Amniotic stem cell (primary cell): ENCODE measurements at places on chromosomes 1 and 21.

- no peak for DNase-seq
Observed at GRCh38 chr1:25503551-25504426, 39.6 kb upstream of the LDLRAP1 start.

GRCh38 chr1:10714337-10715114 is 81.9 kb downstream of the CASZ1 start:
- DNase-seq = no peak

- no peak for DNase-seq
Observed at GRCh38 chr1:112247036-112247597, 148.9 kb upstream of the CTTNBP2NL start.

DNA sequence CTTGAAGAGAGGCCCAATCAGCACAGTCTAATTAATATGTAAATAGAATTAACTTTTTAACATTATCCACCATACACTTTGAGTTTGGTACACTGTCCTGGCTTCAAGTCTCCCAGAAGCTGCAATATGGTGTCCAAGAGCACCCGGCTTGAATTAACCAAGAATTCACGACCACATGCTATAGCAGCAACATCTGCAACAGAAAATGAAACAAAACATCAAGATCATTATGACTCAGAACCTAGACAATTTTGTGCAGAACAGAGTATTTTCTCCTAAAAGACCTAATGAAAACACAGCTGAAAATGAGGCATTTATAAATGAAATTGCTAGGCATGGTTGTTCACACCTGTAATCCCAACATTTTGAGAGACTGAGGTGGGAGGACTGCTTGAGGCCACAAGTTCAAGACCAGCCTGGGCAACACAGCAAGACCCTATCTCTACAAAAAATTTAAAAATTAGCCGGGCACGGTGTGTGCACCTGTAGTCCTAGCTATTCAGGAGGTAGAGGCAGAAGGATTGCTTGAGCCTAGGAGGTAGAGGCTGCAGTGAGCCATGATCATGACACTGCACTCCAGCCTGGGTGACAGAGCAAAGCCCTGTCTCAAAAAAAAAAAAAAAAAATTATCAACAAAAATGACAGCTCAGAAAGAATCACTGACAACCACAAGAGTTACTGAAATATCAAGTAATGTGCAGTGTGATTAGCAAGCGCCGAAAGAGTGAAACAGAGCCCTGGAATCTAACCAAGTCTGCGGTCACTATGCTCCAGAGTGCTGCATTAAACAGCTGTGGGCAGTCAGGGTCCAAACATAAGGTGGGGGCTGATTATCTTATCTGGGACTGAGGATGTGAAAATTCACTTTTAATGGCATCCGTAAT is 45.3 kb downstream of the HSF2BP start:
- DNase-seq = no peak

- DNase-seq = no peak
Observed at GRCh38 chr21:41458121-41458520, 32.1 kb downstream of the MX1 start.

GRCh38 chr1:65444128-65444640 is 23.7 kb downstream of the LEPR start:
- no peak for DNase-seq

- DNase-seq = no peak
Observed at GRCh38 chr21:24123785-24124184, 1483.5 kb downstream of the MRPL39 start.

- no peak for DNase-seq
Observed at GRCh38 chr21:37710546-37711285, 205.5 kb downstream of the KCNJ6 start.

DNA sequence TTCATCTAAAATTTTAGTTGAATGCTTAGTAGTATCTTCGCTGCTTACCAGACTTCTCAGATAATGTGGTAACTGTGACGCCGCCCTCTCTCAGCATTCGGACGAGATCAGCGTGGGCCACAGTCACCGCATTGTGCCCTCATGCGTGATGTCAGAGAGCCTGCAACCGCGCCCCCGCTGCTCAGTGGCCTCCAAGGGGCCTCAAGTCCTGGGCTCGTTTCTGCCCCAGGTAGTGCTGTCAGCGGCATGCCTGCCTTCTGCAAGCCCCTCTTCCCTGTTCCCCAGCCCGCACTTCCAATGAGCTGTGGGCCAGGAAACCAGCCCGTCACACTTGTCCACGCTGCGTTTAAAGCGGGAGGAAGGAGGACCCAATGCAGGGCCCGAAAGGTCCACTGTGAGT is 61.6 kb upstream of the TRAPPC10 start:
- no peak for DNase-seq

- no peak for DNase-seq
Observed at GRCh38 chr1:241579434-241579833, 47.3 kb downstream of the KMO start.
